ENCODE measurements at places on chromosomes 7 and 10.

DNA sequence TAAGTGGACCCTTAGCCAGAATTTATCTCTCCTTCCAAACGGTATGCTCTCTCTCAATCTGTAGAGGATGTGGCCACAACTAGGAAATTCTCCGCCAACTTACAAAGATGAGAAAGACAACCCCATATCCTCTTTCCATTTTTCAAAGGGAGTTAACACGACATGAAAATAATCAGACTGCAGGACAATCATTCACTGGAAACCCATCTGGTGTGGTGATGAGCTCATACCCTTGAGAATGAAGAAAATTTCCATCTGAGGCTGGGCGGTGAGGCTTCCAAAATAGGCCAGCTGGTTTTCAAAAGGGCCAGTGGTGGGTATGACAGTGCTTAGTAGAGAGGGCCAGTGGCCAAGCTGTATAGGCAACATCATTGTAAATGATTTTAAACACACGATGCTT lies 369.6 kb downstream of the FRMD4A start:
- DNase-seq = peak; percentile 49

GRCh38 chr10:79195091-79195923 lies 126.5 kb downstream of the ZMIZ1 start:
- DNase-seq = peak; percentile 79

- DNase-seq = no peak
Observed at GRCh38 chr7:1669954-1670893, at the start of gene ELFN1. Gene ELFN1, plus strand, starts transcription at chr7:1670277. Its CDS starts 74,320 bp downstream, at chr7:1744597.

GRCh38 chr7:17552952-17553351 lies 254.5 kb downstream of the AHR start:
- DNase-seq = no peak

DNA sequence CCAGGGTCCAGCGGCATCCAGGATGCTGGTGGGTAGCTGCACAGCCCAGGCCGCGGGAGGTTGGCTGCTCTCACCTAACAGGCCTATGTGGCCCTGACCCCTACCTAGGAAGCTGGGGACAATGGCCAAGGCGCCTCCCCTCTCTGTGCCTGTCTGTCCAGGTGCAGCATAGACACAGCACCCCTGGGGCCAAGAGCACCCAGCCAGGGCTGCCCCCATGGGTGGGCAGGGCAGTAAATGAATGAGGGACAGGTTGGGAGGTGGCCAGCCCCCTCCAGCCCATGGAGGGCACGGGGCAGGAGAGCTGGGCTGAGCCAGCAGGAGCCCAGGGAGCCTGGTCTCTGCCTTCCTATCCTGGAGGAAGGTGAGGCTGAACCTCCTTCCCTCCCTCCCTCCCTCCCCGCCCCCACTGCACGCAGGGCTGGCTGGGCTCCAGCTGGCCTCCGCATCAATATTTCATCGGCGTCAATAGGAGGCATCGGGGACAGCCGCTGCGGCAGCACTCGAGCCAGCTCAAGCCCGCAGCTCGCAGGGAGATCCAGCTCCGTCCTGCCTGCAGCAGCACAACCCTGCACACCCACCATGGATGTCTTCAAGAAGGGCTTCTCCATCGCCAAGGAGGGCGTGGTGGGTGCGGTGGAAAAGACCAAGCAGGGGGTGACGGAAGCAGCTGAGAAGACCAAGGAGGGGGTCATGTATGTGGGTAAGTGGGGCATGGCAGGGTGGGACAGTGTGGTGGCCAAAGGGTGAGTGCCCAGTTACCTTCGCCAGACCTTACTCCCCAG lies at the start of gene SNCG:
SNCG (plus strand) TSS at position 484 of the 785 bp plus-strand sequence; CDS start at position 583, 99 bp downstream.
- no peak for DNase-seq
